H9 (cell line): ENCODE measurements at places on chromosomes 16 and 17.

- DNase-seq: peak; percentile 95
Measured at GRCh38 chr16:87560428-87561199, 41.7 kb upstream of the JPH3 start.

- no peak for DNase-seq
Measured at GRCh38 chr16:57225978-57226377, 19.1 kb upstream of the ARL2BP start.

DNA sequence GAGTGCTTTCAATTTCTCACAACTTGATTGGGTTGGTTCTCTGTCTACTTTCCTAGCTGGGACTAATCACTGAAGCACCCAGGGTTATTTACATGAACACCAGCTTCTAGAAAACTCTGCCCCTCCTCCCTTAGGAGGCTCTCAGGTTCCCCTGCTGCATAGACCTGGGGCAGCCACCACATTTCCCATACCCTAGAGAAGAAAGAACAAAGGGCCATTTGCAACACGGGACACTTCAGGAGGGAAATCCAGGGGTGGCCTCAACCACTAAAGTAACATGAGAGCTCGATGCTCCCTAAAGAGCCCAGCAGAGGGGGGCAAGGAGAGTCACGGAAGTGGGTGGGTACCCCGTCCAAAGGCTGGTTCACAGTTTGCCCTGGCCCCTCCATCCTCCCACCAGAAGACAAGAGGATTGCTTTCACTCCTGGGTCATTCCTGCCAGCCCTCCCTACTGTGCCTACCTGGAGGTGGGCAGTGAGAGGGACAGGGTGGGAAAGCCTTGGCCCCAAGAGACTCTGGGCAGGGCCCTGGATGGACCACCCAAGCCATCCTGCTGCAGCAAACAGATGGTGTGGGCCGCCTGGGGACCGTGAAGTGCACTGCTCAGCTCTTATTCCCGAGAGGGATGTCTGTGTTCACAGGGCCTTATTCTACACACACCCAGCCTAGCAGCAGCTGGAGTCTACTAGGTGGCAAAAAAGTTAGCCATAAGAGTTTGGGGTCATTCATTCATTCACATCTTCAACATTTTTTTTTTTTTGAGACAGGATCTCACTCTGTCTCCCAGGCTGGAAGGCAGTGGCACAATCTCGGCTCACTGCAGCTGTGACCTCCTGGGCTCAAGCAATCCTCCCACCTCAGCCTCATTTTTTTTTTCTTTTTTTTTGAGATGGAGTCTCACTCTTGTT is 392.1 kb downstream of the SOX9 start:
- DNase-seq: no peak

- DNase-seq: peak; percentile 85
Measured at GRCh38 chr17:31394544-31394943, 3.1 kb downstream of the RAB11FIP4 start.

- DNase-seq: no peak
Measured at GRCh38 chr17:76146053-76146851, 5.2 kb upstream of the FOXJ1 start.

DNA sequence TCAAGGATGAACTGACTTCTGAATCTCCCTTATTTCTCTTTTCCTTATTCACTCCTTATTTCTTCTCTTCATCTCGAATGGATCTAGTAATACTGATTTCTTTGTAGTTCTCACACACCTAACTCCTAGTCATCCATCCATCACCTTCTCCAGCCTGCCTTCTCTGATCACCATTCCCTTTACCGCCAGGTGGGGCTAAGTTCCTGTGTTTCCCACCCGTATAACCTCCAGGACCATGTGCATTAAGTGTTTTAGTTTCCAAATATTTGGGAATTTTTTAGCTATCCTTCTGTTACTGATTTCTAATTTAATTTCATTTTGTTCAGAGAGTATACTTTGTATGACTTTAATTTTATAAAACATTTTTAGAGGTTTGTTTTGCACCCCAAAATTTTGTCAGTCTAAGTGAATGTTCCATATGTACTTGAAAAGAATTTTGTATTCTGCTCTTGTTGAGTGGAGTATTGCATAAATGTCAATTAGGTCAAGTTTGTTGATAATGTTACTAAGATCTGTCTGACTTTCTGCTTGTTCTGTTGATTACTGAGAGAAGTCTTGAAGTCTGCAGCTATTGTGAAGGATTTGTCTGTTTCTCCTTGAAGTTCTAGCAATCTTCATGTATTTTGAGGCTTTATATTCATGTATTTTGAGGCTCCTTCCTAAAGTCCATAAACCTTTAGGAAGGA is 8.8 kb downstream of the BPTF start:
- peak; percentile 66 for DNase-seq

GRCh38 chr17:6551356-6551755 is 5.0 kb downstream of the PITPNM3 start:
- no peak for DNase-seq

- no peak for DNase-seq
Measured at GRCh38 chr16:71855937-71856662, 10.3 kb downstream of the ATXN1L start.

- no peak for DNase-seq
Measured at GRCh38 chr17:78007647-78008046, 49.1 kb downstream of the TNRC6C start.

GRCh38 chr17:82788206-82789001 is 36.5 kb downstream of the TBCD start:
- no peak for DNase-seq

- DNase-seq: peak; percentile 71
Measured at GRCh38 chr16:30786936-30787612, at the start of gene ZNF629. Gene ZNF629 (minus strand): TSS chr16:30787205. CDS start chr16:30784482, 2,723 bp downstream.

DNA sequence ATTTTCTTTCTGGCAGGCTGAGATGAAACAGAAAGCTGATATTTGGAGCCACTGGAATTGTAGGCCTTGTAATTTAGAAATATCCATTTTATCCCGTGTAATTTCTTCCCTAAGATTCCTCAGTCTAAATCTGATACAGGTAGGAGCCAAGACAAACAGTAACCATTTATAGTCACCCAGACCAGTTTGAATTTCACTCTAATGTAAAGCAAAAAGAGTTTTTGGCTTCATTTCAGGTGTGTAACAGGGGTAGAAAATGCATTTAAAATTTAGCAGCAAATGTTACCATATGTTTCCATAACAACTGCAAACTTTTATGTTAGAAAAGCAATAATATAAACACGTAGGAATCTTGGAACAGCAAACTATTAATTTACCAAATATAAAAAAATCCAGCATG is 249.4 kb downstream of the FTO start:
- DNase-seq: no peak

GRCh38 chr16:54076006-54076504 is 210.5 kb downstream of the IRX3 start:
- DNase-seq: no peak

DNA sequence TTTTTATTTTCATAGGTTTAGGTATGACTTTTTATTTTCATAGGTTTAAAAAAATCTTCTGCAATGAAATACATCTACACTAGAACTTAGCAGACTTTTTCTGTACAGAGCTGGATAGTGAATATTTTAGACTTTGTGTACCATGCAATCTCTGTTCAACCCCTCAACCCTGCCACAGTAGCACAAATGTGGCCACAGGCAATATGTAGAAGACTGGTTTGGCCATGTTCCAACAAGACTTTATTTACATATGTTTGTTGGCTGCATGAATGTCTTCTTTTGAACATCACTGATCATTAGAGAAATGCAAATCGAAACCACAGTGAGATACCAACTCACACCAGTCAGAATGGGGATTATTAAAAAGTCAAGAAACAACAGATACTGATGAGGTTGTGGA is 229.2 kb downstream of the SHISA9 start:
- DNase-seq: no peak

- no peak for DNase-seq
Measured at GRCh38 chr17:76824093-76824492, 44.1 kb upstream of the MGAT5B start.

- no peak for DNase-seq
Measured at GRCh38 chr17:83110735-83111134, 31.3 kb downstream of the METRNL start.

GRCh38 chr17:32523827-32524552 is 37.2 kb downstream of the CDK5R1 start:
- DNase-seq: no peak
